ENCODE measurements at places on chromosomes 4 and X. TPM values are rescaled to one million over a fixed set of nuclear protein-coding genes. Genes with fewer than 3 reads are reported as not detected.

Gene USP38
- total RNA-seq, result 20.1 TPM

Gene ACTRT1
- total RNA-seq, result not detected

Gene SCD5
- 39.8 TPM for total RNA-seq

Gene UGT2B11
- total RNA-seq, result not detected

Gene FGD1
- total RNA-seq, result 9.1 TPM

Gene STBD1
- total RNA-seq, result 6.7 TPM

- DNase-seq, result no peak
- H3K27me3 ChIP-seq, result peaks cover 40% of the 10 kb centered on the region
- no peak overlapping the region for H3K27ac ChIP-seq
- H3K4me3 ChIP-seq, result no peak overlapping the region
Measured at GRCh38 chr4:10667701-10668326, 16.8 kb downstream of the CLNK start.

DNA sequence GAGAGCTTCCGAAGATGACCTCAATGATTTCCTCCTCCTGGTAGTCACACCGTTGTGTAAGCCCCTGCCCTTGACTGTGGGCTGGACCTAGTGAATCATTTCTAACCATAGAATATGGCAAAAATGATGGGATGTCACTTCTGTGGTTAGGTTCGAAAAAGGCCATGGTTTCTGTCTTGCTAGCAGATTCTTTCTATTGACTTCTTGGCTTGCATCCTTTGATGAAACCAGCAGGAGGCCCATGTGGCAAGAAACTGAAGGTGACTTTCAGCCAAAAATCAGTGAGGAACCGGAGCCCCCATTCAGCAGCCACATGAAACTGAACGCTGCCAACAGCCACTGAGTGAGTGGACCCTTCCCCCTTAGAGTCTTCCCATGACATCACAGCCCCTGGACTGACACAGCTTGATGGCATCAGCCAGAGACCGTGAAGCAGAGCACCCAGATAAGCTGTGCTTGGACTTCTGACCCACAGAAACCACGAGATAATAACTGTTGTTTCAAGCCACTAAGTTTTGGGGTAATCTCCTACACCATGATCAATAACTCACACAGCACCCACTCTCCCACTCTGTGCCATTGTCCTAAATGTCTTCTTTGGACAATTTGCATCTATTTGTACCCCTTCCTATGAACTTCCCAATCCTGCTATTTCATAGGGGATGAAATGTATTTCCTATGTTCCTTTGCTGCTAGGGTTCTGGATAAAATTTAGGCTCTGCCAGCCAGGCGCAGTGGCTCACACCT is 148.0 kb upstream of the STX18 start:
- H3K27ac ChIP-seq, result no peak overlapping the region
- H3K27me3 ChIP-seq, result no peaks in the 10 kb centered on the region
- H3K4me1 ChIP-seq, result no peaks in the 10 kb centered on the region
- H3K36me3 ChIP-seq, result no peaks in the 10 kb centered on the region
- no peak overlapping the region for H3K4me3 ChIP-seq

DNA sequence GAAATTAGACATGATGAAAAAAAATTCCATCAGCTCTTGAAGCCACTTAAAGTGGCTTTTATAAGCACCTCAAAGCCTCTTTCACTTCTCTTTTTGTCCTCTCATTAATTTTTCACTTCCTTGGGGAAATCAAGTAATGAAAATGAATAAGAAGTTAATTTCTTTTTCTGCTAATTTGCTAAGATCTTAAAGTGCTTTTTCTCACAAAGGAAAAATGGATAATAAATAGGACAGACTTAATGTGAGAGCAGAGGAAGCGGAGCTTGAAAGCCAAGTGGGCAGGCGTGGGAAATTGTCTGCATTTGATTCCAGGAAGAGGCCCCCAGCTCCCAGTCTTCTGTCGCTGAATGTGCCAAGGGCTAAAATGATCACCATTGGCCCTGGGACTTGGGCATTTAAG is 28.6 kb downstream of the CDS1 start:
- no peaks in the 10 kb centered on the region for H3K27me3 ChIP-seq
- H3K27ac ChIP-seq, result no peak overlapping the region
- DNase-seq, result no peak
- H3K36me3 ChIP-seq, result no peaks in the 10 kb centered on the region
- no peaks in the 10 kb centered on the region for H3K4me1 ChIP-seq

DNA sequence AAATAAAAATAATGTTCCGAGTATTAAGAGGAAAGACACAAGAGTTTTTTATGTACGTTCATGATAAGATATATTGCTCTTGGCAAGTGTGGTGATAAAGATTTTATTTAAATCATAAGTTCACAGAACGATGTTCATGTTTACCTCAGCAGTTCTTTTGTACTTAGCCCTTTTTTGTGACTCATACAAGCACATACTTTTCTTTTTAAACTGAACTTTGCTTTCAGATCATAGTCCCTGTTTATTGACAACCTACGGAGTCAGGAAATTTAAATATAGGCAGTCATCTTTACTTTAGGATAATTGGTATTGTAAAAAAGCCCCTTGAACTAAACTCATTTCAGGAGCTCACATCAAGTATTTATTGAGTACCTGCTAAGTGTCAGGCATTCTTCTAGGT is 1.3 kb upstream of the CTSO start:
- H3K4me1 ChIP-seq, result peaks cover 12% of the 10 kb centered on the region
- no peaks in the 10 kb centered on the region for H3K27me3 ChIP-seq

- no peak overlapping the region for H3K4me3 ChIP-seq
- H3K4me1 ChIP-seq, result peaks cover 21% of the 10 kb centered on the region
- DNase-seq, result peak; percentile 36
- H3K27me3 ChIP-seq, result no peaks in the 10 kb centered on the region
Measured at GRCh38 chrX:19577181-19577810, 62.0 kb upstream of the MAP3K15 start.

DNA sequence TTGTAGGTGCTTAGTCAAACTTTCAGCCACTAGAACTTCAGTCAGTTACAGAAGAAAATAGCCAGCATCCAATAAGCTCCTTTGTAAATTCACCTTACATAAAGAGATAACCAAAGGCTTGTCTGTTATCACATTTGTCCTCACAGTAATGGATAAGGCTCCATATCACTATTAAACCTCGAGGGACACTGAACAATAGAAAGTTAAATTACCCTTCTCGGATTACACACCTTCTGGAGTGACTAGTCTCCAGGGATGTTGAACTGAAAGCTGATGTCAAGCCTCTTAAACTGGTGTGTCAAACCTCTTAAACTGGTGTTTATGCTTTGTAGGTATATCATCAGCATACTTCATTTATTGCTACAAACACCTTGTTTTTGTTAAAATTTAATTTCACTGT is 639.0 kb downstream of the CENPC start:
- H3K4me3 ChIP-seq, result no peak overlapping the region
- no peaks in the 10 kb centered on the region for H3K27me3 ChIP-seq
- H3K36me3 ChIP-seq, result no peaks in the 10 kb centered on the region
- no peak overlapping the region for H3K27ac ChIP-seq

DNA sequence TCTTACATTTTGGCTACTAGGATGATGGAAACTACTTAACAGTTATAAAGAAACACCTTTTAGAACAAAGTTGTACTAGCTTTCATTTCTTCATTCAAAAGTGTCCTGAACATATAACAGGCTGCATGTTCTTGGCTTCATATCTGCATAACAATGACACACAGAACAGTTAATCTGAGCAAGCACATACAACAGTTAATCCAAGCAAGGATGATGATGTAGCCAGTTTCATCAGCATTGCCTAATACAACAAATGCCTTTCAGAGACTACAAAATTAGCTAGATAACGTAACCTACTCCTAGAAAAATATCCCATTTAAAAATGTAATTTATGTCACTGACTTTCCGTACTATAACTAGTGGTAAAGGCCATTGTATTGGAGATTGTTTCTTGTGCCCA is 182.1 kb downstream of the SCFD2 start:
- DNase-seq, result no peak
- H3K27ac ChIP-seq, result no peak overlapping the region
- H3K4me1 ChIP-seq, result peaks cover 34% of the 10 kb centered on the region
- no peak overlapping the region for H3K4me3 ChIP-seq

DNA sequence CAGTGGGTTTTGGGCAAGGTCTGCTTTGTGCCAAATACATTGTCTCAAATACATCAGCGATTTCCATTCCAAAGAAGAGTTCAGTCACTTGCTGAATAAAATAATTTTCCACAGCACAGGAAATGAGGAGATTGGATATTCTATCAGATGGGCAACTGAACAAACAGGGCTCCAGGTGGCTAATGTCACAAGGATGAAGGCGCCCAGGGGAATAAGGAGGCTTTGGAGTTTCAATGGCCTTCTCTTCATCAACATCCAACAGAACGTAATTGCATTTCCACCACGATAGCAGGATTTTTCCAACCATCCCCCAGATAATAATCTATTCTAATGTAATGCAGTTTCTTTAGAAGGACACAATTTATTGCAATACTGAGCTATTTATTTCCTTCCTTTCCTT is 104.7 kb upstream of the KLHL13 start:
- H3K27me3 ChIP-seq, result no peaks in the 10 kb centered on the region
- no peak overlapping the region for H3K4me3 ChIP-seq
- no peaks in the 10 kb centered on the region for H3K4me1 ChIP-seq
- H3K36me3 ChIP-seq, result no peaks in the 10 kb centered on the region
- no peak overlapping the region for H3K27ac ChIP-seq
- DNase-seq, result no peak

DNA sequence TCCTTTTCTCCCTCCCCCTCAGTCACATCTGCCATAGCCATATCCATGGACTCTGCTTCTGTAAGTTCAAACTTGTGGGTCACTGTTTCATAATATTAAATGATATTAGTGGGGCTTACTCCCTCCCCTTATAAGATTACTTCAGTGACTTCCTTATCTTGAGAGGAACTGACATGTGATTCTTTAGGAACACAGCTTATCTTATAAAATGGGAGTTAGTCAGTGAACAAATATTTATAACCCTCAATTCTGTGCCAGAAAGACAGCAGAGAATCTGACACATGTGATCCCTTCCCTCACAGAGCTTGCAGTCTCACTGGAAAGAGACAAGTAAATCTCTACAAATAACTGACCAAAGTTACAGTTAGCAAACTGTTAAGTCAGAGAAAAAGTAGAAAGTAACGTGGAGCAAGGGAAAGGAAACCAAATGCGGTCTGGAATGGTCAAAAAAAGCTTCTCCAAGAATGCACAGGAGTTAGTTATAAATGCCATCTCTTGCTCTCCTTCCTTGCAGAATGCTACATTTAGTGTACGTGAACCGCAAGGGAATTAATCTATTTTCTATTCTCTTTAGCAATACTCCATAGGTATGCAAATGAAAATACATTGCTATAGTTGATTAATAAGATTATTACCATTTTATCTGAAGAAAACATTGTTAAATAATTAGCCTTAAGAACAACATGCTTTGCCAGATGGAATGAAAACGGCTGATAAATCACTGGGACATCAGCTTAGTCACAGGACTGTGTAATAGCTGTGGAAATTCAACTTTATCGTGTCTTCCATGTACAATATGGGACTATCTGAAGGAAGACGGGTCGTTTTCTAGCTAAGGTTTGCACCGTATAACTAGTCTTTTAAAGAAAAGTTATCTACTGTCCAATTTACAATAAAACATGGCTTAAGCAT is 29.0 kb downstream of the SGMS2 start:
- peaks cover 31% of the 10 kb centered on the region for H3K4me1 ChIP-seq
- no peaks in the 10 kb centered on the region for H3K27me3 ChIP-seq
- H3K4me3 ChIP-seq, result peak overlapping the region; percentile 61

- H3K27ac ChIP-seq, result no peak overlapping the region
Measured at GRCh38 chr4:28462766-28463700, 1602.4 kb downstream of the STIM2 start.

GRCh38 chr4:108825737-108826136 is 62.9 kb upstream of the ETNPPL start:
- peaks cover 19% of the 10 kb centered on the region for H3K4me1 ChIP-seq
- no peak for DNase-seq
- no peaks in the 10 kb centered on the region for H3K27me3 ChIP-seq

GRCh38 chr4:153541456-153542096 is 75.4 kb downstream of the TMEM131L start:
- DNase-seq, result peak; percentile 92
- H3K4me3 ChIP-seq, result no peak overlapping the region
- H3K4me1 ChIP-seq, result peaks cover 23% of the 10 kb centered on the region

DNA sequence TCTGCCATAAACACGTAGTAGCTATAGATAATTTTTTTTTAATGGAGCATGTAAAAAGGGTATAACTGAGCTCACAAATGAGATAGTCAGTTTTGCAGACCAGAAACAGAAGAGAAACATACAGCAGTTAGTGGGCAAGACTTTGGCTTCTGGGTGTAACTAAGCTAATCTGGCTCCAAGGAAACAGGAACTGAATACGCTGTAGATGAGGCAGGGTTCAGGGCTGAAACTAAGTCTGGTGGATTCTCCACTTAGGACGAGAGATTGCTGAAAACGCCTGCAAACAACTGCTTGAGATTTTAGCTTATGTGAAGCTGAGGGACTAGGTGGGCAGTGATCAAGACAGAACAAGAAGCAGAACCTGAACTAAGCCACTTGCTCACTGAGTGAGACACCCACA is 91.7 kb downstream of the SMIM20 start:
- DNase-seq, result no peak
- H3K36me3 ChIP-seq, result no peaks in the 10 kb centered on the region
- H3K27ac ChIP-seq, result no peak overlapping the region
- H3K4me1 ChIP-seq, result 0 out of 2 replicates have a peak, but pooled peaks cover 2% of the 10 kb centered on the region
- H3K27me3 ChIP-seq, result peaks cover 6% of the 10 kb centered on the region
- no peak overlapping the region for H3K4me3 ChIP-seq

DNA sequence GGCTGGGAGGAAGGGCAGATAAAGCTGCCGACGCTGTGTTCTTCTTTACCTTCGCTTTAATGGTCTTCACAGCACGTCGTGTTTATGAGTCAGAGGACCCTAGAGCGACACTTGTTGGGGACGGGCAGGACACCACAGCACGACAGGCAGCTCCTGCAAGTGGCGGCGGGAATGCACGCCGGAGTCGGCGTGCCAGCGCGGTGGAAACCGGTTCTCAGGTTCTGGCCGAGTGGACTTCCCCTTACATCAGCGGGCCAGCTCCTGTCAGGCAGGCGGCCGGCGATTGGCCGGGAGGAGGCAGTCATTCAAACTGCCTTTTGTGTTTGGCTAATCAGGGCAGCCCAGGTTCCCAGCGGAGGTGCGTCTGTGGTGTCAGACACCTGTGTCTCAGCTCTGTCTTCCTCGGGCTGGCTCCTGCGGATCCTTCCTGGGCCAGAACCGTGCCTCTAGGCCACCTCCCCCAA is 150.9 kb downstream of the SHROOM3 start:
- peaks cover 33% of the 10 kb centered on the region for H3K4me1 ChIP-seq
- no peaks in the 10 kb centered on the region for H3K27me3 ChIP-seq
- H3K4me3 ChIP-seq, result peak overlapping the region; percentile 44
- no peak overlapping the region for H3K27ac ChIP-seq
- DNase-seq, result peak; percentile 53

GRCh38 chr4:99648321-99648720 is 9.3 kb downstream of the C4orf54 start:
- H3K36me3 ChIP-seq, result no peaks in the 10 kb centered on the region
- DNase-seq, result no peak

DNA sequence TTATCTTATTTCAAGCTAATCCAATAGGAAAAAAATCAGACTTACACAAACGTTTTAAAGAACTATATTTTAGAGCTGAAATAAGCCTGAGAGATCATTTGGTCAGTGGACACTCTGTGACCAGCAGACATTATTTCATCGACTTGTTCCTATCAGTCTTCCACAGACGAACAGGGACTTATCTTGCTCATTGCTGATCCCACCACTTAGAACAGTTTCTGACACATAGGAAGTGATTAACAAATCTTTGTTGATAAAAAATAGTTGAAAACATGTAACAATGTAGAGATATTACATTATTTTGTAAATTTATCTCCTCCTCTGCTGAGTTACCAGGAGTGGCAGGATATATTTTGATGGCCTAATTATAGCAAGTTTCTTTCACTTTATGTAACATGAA is 65.8 kb downstream of the TAPT1 start:
- no peak overlapping the region for H3K4me3 ChIP-seq
- DNase-seq, result no peak
- peaks cover 12% of the 10 kb centered on the region for H3K36me3 ChIP-seq
- no peaks in the 10 kb centered on the region for H3K27me3 ChIP-seq
- no peaks in the 10 kb centered on the region for H3K4me1 ChIP-seq
